GM12891 (cell line): ENCODE measurements at places on chromosomes 11 and 22.

DNA sequence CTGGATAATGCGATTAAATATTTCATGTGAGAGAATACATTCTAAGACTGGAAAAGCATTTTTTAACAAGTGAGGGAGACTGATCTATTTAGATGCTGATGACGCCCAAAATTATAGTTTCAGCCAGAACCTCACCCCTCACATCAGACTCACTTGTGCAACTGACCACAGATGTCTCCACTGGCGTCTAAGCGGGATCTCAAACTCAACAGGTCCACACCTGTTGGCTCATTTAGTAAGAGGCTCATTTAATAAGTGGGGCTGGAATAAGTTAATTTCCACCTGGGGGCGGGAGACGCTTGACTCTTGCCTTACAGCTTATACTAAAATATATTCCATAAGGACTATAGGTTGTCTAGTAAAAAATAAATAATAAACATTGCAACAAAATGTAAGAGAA is 47.5 kb downstream of the MORC2 start:
- DNase-seq = no peak

DNA sequence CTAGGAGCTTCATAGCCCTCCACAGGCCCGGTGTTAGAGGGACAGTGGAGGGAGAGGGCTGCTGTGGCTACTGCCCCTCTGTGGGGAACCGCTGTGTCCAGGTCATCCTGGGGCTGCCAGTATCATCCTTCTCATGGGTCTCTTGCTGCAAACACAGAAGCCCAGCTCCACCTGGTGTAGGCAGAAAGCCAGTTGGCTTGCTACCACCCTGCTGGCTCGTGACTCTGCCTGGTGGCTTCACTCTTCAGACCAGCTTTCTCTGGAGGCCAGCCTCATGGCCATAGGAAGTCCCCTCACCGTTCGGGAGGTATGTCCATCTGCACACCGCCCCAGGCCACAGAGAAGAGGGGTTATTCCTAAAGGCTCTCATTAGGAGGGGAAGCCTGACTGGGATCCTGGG is 19.4 kb upstream of the SUSD2 start:
- no peak for DNase-seq

- DNase-seq = no peak
These were observed 583.9 kb upstream of the LRRC4C start for GRCh38 chr11:42043312-42043711.

DNA sequence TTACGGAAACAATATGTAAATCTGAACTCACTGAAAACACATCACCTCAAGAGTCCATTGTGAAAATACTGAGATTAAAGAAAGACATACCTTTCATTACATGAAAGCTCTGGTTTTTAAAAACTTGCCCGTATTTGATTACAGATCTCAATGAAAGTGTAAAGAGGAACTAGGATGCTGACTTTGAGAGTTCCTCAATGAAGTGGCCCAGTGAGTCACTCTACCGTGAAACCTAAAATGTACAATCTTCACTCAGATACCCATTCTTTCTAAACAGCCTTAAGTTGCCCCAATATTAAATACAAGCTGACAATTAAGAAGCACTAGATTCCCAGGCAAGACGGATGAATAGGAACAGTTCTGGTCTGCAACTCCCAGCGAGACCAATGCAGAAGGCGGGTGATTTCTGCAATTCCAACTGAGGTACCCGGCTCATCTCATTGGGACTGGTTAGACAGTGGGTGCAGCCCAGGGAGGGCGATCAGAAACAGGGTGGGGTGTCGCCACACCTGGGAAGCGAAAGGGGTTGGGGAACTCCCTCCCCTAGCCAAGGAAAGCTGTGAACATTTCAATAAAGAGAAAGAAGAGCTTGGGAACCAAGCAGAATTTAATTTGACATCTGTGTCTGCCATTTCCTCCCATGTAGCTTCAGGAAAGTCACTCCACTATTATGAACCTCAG is 33.8 kb upstream of the OR9G4 start:
- DNase-seq = no peak

DNA sequence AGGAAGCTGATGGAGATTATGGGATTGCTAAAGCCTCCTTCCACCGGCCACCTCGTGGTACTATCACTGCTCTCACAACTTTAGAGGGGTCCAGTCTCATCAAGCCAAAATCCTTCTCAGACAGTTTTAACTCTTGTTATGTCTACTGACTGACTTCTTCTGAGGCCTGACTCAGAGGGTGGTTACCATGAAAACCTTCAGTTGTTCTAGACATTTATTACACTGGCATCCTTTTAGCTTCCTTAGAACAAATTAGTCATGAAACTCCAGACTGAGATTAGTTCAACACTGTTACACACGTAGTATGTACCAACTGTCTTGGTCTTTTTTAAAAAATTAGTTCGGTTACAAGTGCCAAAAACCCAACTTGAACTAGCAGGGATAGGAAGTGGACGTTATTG is 7.5 kb downstream of the DIXDC1 start:
- DNase-seq = no peak

DNA sequence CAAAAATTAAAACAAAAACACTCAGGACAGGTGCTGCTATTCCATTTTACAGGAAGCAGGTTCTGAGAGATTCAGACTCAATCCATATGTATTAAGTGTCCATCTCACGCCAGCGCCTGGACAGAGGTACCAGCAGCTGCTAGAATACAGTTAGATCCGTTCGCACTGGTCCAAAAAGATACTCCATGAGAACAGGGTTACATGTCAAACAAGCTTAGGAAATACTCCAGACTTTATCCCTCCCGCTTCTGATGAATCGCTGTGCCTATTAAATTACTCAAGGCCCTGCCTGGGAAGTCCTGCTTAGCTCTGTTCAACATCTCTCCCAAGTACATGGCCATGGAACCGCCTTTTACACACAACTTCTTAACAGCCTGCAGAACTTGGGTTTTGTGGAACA is 50.2 kb upstream of the SLC35C1 start:
- DNase-seq = no peak

GRCh38 chr11:111918390-111919256 is at the start of gene C11orf52:
Gene C11orf52, plus strand, starts transcription at chr11:111918913. Its CDS starts 60 bp downstream, at chr11:111918973.
- DNase-seq = no peak

- DNase-seq = no peak
These were observed 10.1 kb downstream of the LMO1 start for GRCh38 chr11:8253566-8253965.

GRCh38 chr11:22769081-22769480 is 60.5 kb downstream of the SVIP start:
- no peak for DNase-seq
